Osteoblast (primary cell): ENCODE measurements at places on chromosomes 12 and 14. TPM values are rescaled to one million over a fixed set of nuclear protein-coding genes. Genes with fewer than 3 reads are reported as not detected.

Gene AP5M1
- total RNA-seq = 23.5 and 25.0 TPM in 2 replicates

Gene MMP14
- total RNA-seq = 580 and 649 TPM in 2 replicates

Gene SERPINA1
- 0.29 and 1.4 TPM in 2 replicates for total RNA-seq

- H3K36me3 ChIP-seq = peaks cover under 1% of the 10 kb centered on the region
- H3K27ac ChIP-seq = no peak overlapping the region
- no peak for DNase-seq
- H3K4me3 ChIP-seq = no peak overlapping the region
- H3K27me3 ChIP-seq = no peaks in the 10 kb centered on the region
Observed at GRCh38 chr12:108638997-108639822, 5.5 kb upstream of the SELPLG start.

GRCh38 chr14:76546426-76547221 lies 170.7 kb downstream of the ESRRB start:
- H3K4me1 ChIP-seq = no peaks in the 10 kb centered on the region
- H3K36me3 ChIP-seq = no peaks in the 10 kb centered on the region
- H3K27ac ChIP-seq = no peak overlapping the region

DNA sequence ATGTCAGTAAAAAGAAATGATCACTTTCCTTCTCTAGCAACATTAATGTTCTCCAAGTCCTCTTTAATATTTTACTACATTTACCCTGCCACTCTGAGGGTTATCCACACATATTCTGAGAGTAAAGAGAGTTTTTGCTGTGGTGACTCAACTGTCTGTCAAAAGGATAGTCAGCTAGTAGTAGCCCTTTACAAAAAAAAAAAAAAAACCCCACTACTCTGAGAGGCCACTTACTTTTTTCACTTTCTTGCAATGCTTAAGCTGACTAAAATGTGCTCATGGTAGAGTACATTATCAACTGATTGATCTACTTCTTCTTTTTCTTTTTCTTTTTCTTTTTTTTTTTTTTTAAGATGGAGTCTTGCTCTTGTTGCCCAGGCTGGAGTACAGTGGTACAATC lies 27.6 kb upstream of the PPM1A start:
- no peak for DNase-seq
- H3K4me1 ChIP-seq = no peaks in the 10 kb centered on the region
- H3K27ac ChIP-seq = no peak overlapping the region
- H3K27me3 ChIP-seq = no peaks in the 10 kb centered on the region
- no peaks in the 10 kb centered on the region for H3K36me3 ChIP-seq
- H3K4me3 ChIP-seq = no peak overlapping the region

DNA sequence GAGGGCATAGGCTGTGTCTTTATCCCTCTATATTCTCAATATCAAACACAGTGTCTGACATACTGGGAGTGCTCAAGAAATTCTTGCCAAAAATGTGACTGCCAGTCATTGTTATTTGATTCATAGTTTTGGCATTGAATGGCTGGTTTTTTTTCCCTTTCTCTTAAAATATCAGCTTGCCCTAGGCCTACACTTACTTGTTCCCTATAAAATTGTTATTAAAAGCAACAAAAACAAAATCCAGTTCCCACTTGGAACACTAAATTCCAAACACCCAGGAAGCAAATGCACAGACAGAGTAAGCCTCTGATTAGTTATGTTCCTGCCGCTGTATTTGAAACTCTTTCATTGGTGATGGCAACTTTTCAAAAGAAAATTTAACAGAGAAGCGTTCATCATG lies 110.7 kb downstream of the WIF1 start:
- H3K4me1 ChIP-seq = no peaks in the 10 kb centered on the region
- DNase-seq = no peak
- no peak overlapping the region for H3K27ac ChIP-seq
- peaks cover 13% of the 10 kb centered on the region for H3K27me3 ChIP-seq

DNA sequence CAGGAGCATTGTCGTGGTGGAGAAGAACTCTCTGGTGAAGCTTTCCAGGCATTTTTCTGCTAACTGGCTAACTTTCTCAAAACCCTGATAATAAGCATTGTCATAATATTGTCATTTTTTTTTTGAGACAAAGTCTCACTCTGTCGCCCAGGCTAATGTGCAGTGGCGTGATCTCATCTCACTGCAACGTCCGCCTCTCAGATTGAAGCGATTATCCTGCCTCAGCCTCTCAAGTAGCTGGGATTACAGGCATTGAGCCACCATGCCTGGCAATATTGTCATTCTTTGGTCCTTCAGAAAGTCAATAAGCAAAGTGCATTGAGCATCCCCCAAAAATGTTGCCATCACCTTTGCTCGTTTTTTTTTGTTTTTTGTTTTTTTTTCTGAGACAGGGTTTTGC lies 26.4 kb downstream of the C12orf71 start:
- H3K36me3 ChIP-seq = no peaks in the 10 kb centered on the region
- H3K27me3 ChIP-seq = no peaks in the 10 kb centered on the region
- no peak for DNase-seq
- H3K27ac ChIP-seq = no peak overlapping the region
- H3K4me1 ChIP-seq = no peaks in the 10 kb centered on the region
